Suprapubic skin (tissue), 4 donors: ENCODE measurements at places on chromosomes 13 and 19. TPM values are rescaled to one million over a fixed set of nuclear protein-coding genes. Genes with fewer than 3 reads are reported as not detected.

- H3K27ac ChIP-seq: no peak overlapping the region
- DNase-seq: no peak
- H3K36me3 ChIP-seq: no peaks in the 10 kb centered on the region
- peaks cover 16% of the 10 kb centered on the region for H3K27me3 ChIP-seq
These were observed 33.3 kb downstream of the MCF2L start for GRCh38 chr13:113002206-113002912.

- H3K4me3 ChIP-seq: peak within 1 kb of the TSS; percentile 96
- peak within 1 kb of the TSS; percentile 98 for H3K27ac ChIP-seq
- DNase-seq: peak; percentile 95
- H3K4me1 ChIP-seq: peaks cover 27% of the 10 kb centered on the region
- no peaks in the 10 kb centered on the region for H3K27me3 ChIP-seq
These were observed at the start of gene PAN3 for GRCh38 chr13:28138012-28138755. TSS of gene PAN3 (plus strand) at chr13:28138545. CDS start at chr13:28138658, 113 bp downstream.

- H3K36me3 ChIP-seq: peaks cover 41% of the 10 kb centered on the region
- no peak for DNase-seq
- no peaks in the 10 kb centered on the region for H3K4me1 ChIP-seq
- no peak overlapping the region for H3K27ac ChIP-seq
- H3K27me3 ChIP-seq: no peaks in the 10 kb centered on the region
These were observed 12.4 kb downstream of the ZNF444 start for GRCh38 chr19:56153507-56153906.

- no peak overlapping the region for H3K27ac ChIP-seq
- no peak for DNase-seq
- no peaks in the 10 kb centered on the region for H3K27me3 ChIP-seq
- no peak overlapping the region for H3K4me3 ChIP-seq
- no peaks in the 10 kb centered on the region for H3K36me3 ChIP-seq
- peaks cover 20% of the 10 kb centered on the region for H3K4me1 ChIP-seq
These were observed 94.9 kb downstream of the FAM216B start for GRCh38 chr13:42876270-42876714.

ANGPTL8 gene
- total RNA-seq: not detected

POU2F2 gene
- total RNA-seq: 0.60 TPM

GPR4 gene
- total RNA-seq: 2.3 TPM
